ENCODE measurements at places on chromosomes 1 and 21.

DNA sequence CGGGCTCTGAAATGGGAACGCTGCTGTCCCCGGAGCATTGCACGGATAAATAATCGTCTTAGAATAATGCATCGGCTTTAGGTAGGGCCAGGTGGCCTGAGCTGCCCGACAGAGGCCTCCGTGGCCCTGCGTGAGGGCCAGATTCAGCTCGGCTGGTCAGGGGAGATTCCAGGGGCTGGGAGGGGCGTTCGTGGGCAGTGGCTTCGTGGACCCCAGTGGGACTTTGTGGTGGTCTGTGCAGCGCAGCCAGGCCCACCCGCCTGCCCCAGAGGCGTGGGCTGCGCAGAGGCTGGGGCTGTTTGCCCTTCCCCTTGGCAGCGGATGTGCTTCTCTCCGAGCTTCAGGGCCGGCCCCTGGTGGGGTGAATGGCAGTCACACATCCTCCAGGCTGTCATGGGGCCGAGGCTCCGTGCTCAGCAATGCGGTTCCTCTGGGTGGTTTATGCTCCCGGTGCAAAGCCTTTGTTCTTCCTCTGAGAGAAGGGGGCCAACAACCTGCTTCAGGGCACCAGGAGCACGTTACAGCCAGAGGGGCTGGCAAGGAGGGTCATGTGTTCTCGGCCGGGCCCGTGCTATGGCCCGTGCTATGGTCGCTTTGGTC, 104.5 kb downstream of the PRDM16 start:
- DNase-seq = no peak

- DNase-seq = no peak
Measured at GRCh38 chr1:47367651-47368050, 34.1 kb downstream of the CMPK1 start.

GRCh38 chr1:4173731-4174130, 273.7 kb upstream of the C1orf174 start:
- DNase-seq = no peak

DNA sequence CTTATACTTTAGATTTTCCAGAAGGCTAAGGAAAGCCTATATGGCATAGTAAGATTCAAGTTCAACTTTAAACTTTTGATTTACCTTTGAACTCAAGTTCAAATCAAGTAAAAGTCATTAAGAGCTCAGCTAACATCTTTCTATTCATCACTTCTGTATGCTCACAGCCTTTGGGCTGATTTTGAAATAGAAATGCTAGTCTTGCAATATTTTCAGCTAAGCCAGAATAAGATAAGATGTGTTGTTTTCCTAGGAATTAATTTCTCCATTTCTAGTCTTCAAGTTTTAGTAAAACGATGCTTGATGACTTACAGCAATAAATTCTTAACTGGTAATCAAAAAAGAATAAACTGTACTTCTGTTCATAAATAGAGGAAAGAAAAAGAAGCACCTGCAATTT, 35.6 kb downstream of the ATP1B1 start:
- no peak for DNase-seq

- DNase-seq = no peak
Measured at GRCh38 chr1:8165595-8166360, 139.7 kb upstream of the ERRFI1 start.

DNA sequence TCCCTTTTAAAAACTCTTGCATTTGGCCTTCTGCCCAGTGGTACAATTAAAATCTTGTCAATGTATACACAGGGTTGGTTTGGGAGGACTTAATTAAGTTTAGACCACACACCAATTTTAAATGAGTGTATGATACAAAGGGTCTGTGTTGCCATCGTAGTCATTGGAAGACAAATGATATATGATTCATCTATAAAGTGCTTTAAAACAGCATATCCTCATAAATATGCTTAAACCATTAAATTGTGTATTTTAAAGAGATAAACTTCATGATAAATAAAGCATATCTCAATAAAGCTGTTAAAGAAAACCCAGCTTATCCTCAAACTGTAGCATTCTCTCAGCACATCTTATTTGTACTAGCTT, 69.5 kb downstream of the LUZP1 start:
- no peak for DNase-seq

GRCh38 chr1:238457610-238458009, 566.9 kb upstream of the ZP4 start:
- no peak for DNase-seq

GRCh38 chr1:236979149-236979900, 24.9 kb downstream of the MT1HL1 start:
- DNase-seq = no peak

- no peak for DNase-seq
Measured at GRCh38 chr1:64495878-64496277, 25.9 kb downstream of the CACHD1 start.

DNA sequence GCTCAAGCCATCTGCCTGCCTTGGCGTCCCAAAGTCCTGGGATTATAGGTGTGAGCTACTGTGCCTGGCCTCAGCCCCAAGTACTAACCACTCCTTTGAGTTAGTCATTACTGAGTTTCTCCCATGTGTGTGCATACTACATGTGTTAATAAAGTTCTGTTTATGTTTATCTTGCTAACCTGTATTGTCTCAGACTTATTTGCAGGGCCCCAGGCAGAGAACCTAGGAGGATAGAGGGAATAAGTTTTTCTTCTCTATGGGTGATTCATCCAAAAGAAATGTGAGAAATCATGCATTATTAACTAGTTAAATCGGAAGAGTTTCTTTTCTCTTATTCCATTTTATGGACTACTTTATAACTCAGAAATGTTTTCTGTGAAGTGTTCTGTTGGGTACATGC, 203.9 kb upstream of the CACYBP start:
- no peak for DNase-seq

DNA sequence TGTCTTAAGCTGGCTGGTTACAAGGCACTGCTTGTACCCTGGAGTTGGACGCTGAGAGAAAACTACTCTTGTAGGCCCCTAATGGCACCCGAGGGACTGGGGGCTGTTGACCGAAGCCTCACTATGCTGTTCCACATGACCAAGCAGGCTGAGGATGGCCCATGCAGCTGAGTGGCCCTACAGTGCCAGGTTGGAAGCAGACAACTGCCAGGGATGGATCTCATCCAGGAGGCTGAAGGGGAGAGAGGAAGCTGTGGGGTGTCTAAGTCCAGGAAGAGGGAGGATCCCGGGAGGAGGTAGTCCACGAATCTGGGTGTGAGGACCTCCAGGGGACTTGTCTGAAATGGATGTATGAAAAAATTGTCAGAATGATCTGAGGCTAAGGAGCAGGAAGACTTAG, 45.8 kb downstream of the FOXD2 start:
- DNase-seq = no peak

DNA sequence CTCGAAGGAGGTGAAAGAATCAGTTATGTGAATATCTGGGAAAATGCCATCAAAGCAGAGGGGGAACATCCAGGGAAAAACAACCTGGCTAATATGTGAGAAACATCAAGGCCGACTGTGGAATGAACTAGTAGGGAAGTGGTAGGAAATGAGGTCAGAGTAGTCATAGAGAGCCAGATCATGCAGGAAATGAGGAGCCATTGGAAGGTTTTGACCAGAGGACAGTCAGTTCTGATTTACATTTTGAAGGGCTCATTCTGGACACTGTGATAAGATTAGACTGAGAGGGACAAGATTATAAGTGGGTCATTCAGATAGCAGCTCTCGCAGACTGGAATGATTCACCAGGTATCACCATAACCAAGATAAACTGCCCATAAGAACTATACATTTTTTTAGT, 63.7 kb downstream of the SYT14 start:
- no peak for DNase-seq

- no peak for DNase-seq
Measured at GRCh38 chr21:25897383-25897782, 162.6 kb downstream of the GABPA start.

DNA sequence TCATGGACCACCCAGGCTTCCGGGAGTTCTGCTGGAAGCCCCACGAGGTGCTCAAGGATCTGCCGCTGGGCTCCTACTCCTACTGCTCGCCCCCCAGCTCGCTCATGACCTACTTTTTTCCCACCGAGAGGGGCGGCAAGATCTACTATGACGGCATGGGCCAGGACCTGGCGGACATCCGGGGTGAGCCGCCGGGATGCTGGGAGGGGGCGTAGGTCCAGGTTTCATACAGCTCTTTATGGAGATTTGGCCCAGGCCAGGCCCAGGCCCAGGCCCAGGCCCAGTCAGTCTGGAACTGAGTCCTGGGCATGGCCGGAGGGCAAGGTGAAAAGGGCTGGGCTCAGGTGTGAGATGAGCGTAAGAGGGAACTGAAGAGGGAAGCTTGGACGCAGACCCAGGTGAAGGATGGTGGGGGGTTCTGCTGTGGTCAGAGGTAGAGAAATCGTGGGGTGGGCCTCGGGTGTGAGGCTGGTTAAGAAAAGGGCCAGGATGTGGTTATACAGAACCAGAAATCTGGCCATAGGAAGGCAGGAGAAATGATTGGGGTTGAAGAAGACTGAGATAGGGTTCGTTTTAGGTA, 23.0 kb downstream of the DISP3 start:
- no peak for DNase-seq

DNA sequence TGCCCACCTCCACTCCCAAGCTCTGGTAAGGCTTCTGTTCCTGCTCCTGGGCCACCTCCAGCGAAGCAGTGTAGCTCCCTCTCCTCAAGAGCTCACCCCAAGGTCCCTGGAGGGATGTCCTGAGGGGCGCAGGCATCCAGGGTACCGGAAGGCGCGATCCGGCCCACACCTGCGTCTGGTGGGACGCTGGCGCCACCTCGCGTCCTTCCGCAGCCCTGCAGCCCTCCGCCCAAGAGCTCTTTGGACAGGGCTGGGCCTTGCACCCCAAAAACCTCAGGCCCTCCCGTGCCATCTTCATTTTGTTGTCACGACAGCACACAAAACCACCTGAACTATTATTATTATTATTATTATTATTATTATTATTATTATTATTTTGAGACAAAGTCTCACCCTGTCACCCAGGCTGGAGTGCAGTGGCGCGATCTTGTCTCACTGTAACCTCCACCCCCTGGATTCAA, 49.2 kb upstream of the PAX7 start:
- DNase-seq = no peak

- DNase-seq = no peak
Measured at GRCh38 chr1:7574121-7575040, 196.7 kb upstream of the VAMP3 start.

- DNase-seq = no peak
Measured at GRCh38 chr1:70760154-70760553, 287.5 kb downstream of the PTGER3 start.

DNA sequence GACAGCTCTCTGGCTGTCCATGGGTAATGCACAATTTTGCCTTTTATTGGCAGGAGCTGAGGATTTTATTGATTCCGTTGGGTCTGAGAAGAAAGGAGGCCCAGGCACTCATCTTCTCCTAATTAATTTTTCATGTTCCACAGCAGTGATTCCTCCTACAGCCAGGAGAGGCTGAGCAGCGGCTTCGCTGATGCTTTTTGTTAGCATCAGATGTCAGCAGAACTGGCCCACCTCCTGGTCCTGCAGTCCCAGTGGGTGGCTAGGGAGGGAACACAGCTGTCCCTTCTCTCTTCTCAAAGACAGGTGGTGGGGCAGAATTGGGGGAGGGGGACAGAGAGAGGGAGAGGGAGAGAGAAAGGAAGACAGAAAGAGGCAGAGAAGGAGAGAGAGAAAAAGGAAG, 5.7 kb downstream of the MT1HL1 start:
- no peak for DNase-seq

- no peak for DNase-seq
Measured at GRCh38 chr21:19507682-19508260, 1104.2 kb upstream of the TMPRSS15 start.

- no peak for DNase-seq
Measured at GRCh38 chr1:186443638-186444037, 17.3 kb downstream of the PDC start.

GRCh38 chr21:28776251-28776650, 216.4 kb downstream of the LTN1 start:
- no peak for DNase-seq

DNA sequence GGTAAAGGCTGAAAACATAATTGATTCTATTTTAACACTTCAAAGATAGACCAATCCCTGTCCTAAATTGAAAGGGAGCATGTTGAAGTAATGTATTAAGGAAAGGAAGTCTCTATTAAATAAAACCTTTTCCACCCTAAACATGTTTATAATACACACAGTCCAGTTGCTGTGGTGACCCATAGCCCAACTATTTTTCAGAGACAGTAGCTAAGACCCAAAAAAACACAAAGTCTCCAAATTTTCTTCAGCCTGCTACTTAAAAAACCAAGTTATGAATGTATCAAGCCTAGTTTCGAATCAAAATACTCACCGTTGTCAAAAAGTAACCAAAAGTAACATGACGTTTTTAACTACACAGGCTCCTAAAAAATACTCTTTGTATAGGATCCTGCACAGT, 1.6 kb downstream of the ELK4 start:
- DNase-seq = no peak

DNA sequence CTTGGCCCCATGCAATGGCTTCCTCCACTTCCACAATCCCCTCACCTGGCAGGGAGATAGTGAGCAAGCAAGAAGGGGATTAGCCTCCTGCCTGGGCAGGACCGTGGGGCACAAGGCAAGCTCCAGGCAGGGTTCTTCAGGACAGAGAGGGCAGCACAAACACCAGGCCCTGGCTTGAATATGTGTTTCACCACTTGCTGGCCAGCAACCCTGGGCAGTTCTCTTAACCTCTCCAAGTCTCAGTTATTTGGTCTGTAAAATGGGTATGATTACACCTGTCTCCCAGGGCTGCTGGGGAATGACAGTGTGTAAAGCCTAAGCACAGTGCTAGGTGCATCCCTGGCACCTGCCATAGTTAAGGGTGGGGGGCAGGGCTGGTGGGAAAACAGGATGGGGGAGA, 31.9 kb downstream of the H3-3A start:
- no peak for DNase-seq

DNA sequence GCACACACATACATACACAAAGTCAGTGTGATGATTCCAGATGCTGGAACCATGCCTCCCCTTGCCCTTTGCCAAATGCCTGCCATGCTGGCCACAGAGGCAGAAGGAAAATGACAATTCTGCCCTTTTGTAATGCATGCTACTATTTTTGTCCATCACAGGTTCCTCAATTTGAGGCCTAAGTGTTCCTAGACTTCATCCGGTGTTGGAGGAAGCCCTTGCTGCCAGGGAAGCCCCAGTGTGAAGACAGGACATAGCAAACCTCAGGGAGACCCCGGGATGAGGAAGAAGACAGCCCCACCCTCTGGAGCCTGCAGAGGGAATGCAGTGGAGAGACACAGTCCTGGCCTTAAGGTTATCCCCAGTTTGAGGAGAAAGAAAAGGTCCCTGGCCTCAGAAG, 14.4 kb downstream of the PRR9 start:
- no peak for DNase-seq

DNA sequence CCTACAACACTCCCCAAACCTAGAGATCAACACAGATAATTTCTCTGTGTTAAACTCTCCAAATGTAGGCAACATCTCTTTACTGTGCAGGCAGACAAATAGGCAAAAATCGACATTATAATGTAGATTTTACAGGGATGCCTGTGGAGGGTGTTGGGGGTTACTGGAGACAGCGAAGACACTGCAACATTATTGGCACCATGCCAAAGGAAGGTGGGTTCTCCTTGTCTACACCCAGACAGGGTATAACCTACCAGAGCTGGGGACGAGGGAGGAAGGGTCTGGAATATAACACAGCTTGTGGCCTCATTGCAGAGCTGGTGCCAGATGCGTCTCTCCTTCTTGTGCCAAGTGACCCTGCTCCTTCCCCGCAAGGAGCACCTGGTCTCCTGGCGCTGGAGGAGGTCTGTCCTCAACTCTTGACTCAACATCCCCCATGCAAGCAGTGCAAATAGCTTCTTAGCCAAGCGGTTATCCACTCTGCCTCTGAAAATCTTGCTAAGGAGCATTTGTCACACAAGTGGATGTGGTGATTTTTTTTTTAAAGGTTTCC, 404.0 kb downstream of the PRDM2 start:
- no peak for DNase-seq

All from SIG-M5 (cell line).